ENCODE measurements at places on chromosomes 5 and 9.

- DNase-seq = no peak
Observed at GRCh38 chr5:132233081-132233480, 5.4 kb upstream of the P4HA2 start.

DNA sequence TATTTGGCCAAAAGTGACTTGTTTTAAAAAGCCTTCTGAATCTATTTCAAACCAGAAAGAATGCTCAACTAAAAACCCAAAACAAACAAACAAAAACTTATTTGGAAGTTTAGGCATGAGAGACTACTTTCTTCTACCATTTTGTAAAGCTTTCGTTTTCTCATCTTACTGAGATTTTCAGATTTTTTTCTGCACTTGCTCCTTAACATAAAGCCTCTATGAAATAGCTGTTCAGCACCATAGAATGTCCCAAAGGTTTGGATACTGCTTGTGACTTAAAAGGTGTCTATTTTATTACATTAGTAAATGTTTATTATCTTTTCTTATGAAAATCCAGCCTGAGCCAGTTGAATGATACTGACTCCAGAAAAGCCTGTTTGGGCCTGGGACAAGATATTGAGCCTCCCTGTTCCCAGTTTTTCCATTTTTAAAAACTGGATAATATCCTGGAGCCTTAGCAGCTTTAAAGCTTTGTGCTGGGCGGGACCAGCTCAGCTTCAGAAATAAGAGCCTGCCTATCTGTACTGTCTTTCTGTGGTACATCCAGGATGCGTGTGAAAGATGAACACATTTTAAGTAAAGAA lies 292.6 kb downstream of the ZSWIM6 start:
- DNase-seq = no peak

GRCh38 chr9:97237311-97237786 lies 70.1 kb upstream of the CCDC180 start:
- no peak for DNase-seq

GRCh38 chr5:143576711-143577484 lies 173.4 kb upstream of the NR3C1 start:
- no peak for DNase-seq

- no peak for DNase-seq
Observed at GRCh38 chr5:172943906-172944305, 15.3 kb upstream of the RPL26L1 start.

DNA sequence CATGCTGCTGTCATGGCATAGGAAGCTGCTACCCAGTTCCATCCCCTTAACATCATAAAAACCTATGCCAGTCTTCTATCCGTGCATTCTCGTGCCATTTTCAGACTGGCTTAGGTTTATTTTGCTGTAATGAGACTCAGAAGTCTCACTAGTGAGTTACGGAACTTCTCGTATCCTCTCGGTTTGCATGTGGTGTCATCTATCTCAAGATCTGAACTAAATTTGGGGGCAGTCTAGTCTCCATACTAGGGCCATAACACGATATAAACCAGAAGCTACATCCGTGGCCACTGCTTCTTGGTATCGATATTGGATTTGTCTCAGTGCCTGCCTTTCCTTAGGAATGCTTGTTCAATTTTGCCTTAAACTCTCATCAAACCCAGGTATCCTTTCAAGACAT lies 771.2 kb upstream of the CDH10 start:
- no peak for DNase-seq

DNA sequence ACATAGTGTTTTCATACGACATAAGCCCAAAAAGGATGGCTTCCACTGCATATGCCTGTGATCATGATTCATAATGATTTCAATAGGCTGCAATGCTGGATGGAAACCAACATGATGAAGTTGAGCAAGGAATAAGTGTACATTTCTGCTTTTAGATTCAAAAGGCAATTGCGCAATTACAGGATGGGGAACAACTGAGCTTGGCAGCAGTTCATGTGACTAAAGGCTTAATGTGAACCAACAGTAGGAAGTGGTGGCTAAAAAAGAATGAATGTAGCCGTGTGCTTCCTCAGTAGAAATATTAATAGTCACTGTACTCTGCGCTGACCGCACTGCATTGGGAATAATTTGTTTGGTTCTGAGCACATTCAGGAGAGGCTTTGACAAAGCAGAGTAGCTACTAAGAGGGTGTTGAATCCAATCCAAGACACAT lies 51.2 kb downstream of the SLC1A3 start:
- no peak for DNase-seq

DNA sequence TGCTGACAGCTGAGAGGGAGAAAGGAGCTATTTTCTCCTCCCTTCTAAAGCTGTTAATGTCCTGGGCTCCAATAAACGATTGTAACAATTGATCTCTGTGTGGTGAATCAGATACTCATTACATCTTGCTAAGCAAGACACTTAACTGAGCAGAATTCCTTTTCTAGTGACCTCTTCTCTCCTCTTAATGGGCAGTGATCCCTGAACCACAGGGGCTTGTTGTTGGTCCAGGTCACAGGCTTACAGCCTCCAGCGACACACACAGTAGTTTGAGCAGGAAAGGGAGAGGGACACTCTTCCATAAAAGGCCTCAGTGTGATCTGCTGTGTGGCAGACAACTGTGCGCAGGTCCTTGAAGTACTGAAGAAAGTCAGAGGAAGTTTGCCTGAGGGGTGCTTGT lies 58.5 kb upstream of the MYO10 start:
- no peak for DNase-seq

DNA sequence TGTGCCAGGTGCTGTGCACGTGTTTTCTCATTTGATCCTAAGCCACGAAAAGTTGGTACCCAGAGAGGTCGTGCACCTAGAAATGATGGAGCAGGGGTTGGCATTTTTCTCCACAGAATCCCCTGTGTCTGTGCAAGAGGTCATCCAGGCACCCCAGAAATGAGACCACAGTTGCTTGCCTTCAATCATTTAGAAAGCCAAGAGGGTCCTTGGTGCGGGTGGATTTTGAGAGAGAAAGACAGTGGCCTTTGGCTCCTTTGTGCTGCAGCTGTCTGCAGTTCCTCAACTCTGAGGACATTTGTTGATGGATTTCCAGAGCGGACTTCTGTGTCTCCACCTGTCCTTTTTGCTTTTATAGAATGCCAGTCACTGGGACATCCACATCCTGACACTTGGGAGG lies 33.8 kb upstream of the SPRY4 start:
- DNase-seq = no peak

DNA sequence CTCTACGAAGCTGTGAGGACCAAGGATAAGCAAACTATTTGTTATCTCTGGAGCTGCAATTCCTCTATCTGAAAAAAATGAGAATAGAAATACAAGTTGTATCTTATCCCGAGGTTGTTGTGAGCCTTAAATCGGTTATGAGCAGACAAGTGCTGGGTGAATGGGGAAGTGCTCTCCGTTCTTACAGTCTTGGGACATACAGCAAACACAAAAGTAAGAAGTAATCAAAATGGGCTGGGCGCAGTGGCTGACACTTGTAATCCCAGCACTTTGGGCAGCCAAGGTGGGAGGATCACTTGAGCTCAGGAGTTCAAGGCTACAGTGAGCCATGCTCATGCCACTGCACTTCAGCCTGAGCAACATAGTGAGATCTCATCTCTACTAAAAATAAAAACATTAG lies 31.7 kb downstream of the ITK start:
- no peak for DNase-seq

DNA sequence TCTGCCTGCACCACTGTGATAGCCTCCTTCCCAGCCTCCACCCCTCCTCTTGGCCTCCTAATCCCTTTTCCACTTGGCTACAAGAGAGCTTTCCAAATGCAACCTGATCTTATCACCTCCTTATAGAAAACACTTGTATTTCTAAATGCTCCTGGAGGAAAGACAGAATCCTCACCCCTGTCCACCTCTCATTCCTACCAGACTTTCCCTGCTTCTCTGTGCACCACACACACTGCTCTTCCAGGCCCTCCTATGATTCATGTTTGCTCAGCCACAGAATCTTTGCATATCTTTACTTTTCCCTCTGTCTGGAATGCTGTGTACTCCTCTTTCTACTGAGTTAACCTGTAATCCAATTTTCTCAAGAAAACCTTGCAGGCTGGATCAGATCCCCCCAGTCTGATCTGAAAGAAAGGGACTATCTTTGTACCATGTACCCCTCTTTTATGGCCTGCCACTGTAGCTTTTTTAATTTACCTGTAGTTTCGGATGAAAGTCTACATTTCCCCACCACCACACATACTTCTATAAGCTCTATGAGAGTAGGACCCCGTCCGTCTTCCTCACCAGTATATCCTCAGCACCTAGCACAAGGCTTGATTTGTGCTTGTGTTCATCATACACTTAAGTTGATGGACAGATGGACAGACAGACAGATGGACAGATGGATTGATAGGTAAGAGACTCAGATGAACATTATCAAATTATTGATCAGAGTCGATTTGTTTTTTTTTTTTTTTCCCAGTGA lies 95.3 kb downstream of the GALNT10 start:
- no peak for DNase-seq

DNA sequence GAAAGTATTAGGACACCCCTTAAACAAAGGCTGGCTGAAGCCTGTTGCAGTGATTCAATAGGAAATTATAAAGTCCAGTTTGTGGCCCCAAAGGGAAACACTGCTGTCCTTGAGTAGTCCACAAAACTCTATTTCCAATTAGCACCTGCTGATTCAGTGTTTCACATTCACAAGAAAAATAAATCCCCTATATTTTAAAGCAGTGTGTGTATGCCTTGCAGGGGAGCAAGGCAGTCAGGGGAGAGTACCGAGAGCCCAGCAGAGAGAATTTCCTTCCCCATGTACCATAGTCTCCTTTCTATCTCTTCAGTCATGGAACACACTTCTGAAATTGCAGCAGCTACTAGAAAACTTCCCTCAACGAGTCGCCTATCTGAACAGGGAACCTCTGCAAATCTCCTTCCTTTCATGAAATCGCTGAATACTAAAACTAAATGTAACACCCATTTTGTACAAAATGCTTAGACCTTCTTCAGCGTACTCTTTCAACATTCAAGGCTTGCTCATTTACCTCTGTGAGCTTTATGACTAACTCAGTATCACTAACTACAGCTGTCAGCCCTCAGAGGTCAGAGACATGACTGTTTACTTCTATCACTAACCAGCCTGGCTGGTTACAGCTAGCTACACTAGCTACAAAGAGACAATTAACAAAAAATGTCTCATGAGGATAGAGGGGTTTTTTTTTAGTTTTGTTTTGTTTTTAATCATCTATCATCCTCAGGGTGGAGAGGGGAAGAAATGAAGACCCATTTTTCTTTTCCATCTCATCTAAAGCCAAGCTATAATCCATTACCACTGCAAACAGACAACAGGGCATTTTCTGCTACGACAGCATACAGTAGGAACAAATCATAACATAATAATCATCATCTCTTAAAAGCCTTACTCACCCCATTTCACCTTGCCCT lies 188.7 kb downstream of the EBF1 start:
- no peak for DNase-seq

- DNase-seq = no peak
Observed at GRCh38 chr9:70156729-70157128, 102.0 kb upstream of the SMC5 start.

- no peak for DNase-seq
Observed at GRCh38 chr5:119656023-119656422, 26.7 kb downstream of the FAM170A start.

DNA sequence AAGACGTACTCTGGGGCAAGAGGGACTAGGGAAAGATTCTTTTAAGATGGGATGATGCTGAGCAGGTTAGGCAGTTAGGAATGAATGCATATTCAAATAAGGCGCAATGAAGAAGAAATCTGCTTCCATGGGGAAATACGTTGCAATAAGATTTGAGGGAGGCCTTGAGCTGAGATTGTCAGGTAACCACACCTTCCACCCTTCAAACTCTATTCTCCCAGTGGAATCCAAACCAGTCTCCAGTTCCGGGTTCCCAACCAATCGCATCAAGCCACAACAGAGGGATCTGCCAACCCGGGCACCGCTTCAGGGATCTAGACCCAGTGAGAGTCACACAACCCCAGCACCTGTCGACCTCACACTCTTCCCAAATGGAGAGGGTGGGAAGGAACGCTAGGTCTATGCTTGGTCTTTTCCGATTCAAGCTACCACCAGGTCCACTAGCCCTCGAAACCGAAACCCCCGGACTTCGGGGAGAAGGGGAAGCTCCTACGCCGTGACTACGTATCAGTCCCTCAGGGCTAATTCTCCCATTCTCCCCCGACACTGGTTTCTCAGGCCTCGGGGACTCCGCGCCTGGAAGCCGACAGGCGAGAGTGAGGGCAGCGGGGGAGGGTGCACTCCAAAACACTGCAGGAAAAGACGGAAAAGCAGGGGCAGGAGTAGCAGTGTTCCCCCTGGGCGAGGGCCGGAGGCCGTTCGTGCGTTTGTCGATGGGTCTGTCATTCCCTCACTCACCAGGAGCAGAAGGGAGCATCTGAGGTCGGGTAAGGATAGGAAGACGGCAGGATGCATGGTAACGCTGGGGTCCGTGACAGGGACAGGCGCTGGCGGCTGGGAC lies 534 bp downstream of the ERP44 start:
- DNase-seq = peak; percentile 43

DNA sequence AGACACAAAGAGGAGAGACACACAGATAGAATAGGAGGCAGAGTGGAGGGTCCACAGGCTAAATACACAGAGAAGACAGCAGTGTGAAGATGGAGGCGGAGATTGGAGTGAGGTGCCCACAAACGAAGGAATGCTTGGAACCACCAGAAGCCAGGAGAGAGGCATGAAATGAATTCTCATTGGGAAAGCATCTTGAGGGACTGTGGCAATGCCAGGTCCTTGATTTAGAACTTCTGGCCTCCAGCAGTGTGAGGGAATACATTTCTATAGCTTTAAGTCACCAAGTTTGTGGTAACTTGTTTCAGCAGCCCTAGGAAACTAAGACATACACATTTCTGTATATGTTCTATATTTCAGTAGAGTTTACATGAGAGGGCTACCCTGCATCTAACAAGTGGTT lies 396.6 kb upstream of the ZNF608 start:
- DNase-seq = no peak

DNA sequence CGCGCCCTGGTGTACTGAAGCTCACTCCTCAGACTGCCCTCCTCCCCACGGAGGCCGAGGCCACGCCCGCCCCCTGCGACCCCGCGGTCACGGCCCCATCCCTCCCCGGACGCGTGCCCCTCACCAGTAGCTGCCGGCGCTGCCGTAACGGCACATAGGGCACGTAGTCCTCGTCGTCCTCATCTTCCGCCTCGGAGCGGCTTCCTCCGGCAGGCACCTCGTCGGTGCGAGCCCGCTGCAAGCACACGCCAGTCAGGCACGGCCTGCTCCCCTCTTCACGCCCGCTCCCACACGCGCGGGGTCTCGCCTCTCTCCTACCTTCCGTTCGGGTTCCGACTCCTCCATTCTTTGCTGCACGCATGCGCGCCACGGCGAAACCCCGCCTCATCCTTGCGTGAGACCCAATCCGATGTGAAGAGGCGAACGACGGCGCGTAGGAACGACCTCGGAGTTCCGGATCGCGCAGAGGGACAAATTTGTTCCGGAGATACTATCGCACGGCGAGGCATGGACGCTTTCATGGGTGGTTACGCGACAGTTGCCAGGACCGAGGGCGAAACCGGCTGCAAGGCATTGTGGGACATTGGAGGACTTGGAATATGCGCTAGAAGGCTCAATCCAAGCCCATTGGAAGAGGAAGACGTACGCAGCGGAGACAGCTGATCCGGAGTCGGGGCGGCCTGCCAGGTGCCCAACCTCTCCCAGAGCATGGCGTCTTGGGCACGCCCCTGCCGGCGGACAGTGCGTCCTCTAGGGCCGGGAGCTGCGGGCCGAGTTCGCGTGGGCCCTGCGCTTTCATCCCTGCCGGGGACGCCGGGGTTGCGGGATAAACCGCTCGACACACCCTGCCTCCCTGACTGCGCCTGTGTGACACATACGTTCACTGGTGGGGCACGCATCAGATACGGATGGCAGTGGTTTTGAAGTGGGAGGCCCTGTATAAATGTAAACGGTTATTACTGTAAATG lies at the start of gene DDX41:
Gene DDX41 (minus strand): TSS at position 361 of the 968 bp plus-strand sequence. CDS start 16 bp downstream, at position 345.
- peak; percentile 98 for DNase-seq

Measured in activated CD4-positive, alpha-beta T cell treated with anti-CD3 and anti-CD28 coated beads for 48 hours (primary cell).